SIG-M5 (cell line): ENCODE measurements at places on chromosomes 6 and 20.

DNA sequence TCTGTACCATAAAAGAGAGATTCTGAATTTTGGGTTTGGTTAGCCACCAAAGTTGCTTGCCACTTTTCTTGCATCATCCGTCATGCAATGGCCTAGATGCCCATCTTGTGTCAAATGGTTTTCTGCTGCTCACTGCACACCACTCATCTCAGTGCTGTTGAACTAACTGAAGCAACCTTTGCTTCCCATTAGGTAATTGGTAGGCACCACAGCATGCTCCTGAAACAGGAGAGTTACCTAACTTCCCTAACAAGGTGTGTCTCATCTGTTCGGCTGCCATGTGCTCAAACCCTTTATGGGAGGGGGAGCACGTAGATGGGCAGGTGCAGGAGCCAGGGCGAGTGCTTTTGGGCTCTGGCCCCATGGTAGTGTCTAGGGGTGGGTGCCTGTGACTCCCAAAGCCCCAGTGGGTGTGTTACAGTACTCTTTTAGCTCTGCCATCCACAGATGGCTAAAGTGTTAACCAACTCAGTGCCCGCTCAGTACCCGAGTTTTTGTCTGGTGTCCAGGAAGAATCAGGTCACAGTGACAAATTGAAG lies 147.4 kb upstream of the SPACA1 start:
- no peak for DNase-seq

DNA sequence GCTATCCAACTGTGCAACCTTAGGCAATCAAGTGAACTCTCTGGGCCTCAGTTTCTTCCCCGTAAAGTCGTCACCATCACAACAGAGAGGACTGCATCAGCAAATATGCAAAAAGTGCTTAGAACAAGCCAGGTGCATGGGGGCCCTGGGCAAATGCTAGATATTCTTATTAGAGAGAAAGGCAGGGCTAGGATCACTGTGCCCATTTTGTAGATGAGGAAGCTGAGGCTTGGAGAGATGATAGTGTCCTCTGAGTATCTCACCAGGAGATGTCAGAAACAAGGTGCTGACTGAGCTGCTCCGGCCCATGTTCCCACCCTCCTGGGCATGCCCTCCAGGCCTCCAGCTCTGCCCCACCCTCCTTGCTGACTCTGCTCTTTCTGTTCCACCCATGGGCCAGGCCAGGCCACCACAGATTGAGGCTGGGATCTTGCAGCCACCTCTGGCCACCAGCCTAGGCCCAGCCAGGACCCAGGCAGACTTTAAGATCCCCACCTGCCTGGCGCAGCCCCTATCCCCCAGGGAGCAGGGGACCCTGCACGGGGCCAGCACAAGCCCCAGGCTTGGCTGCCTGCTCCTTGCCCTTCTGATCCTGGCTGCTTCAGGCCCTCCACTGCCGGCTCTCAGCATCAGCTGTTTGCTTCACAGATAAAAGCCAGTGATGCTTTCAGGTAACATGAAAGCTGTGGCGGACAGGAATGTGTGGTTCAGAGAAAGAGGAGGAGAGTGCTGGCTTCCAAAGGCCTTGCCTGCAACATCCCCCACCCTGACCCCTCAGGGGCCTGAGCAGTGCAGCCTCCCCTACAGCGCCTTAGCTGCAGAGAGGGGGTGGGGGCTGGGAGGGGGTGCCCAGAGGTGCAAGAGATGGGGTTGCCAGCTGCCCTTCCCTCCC lies 47.6 kb downstream of the GRM4 start:
- DNase-seq, result no peak

GRCh38 chr6:100463630-100464161 lies 1.0 kb downstream of the SIM1 start:
- DNase-seq, result no peak

- DNase-seq, result no peak
These were observed 130.5 kb downstream of the WDR27 start for GRCh38 chr6:169571123-169571962.
